ENCODE measurements at places on chromosomes 4 and X. TPM values are rescaled to one million over a fixed set of nuclear protein-coding genes. Genes with fewer than 3 reads are reported as not detected.

The RHOXF2 gene
- total RNA-seq = not detected

GRCh38 chr4:848803-849477, 23.0 kb upstream of the CPLX1 start:
- no peak for DNase-seq

GRCh38 chrX:39640866-39641265, 456.9 kb downstream of the BCOR start:
- no peak for DNase-seq

DNA sequence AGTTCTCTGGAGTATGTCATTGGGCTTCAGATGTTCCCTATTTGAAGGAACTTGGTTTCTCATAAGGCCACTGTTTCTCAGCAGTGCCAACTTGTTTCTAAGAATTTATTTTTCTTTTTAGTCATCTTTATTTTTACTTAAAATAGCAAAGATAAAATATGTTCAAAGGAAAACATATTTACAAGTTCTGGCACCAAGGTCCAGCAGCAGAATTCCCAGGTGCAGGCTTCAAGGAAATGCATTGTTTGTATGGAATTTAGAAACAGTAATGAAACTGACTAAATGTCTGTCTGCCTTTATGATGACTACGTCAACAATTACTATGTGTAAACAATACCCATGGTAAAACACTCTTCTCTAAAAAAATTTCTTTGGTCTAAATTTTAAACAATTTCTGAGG, 109.6 kb downstream of the IL15 start:
- no peak for DNase-seq

The UGT2B11 gene
- total RNA-seq = 0.93 TPM

GRCh38 chr4:126369076-126369475, 1054.3 kb downstream of the FAT4 start:
- no peak for DNase-seq

The HSFX2 gene
- not detected for total RNA-seq

GRCh38 chr4:109952612-109953011, 39.9 kb downstream of the EGF start:
- DNase-seq = no peak

- no peak for DNase-seq
Observed at GRCh38 chr4:114296126-114296525, 302.5 kb upstream of the UGT8 start.

GRCh38 chr4:14364953-14365536, 637.2 kb upstream of the CPEB2 start:
- DNase-seq = no peak

The SOX3 gene
- 21.7 TPM for total RNA-seq

GRCh38 chr4:36330796-36331195, 49.4 kb downstream of the DTHD1 start:
- DNase-seq = no peak

The RHOXF2B gene
- not detected for total RNA-seq

- DNase-seq = no peak
Observed at GRCh38 chr4:107278791-107279483, 242.8 kb upstream of the DKK2 start.

The CSAG1 gene
- not detected for total RNA-seq

- DNase-seq = no peak
Observed at GRCh38 chr4:177938226-177938625, 496.0 kb upstream of the AGA start.

The SERPINA7 gene
- not detected for total RNA-seq

DNA sequence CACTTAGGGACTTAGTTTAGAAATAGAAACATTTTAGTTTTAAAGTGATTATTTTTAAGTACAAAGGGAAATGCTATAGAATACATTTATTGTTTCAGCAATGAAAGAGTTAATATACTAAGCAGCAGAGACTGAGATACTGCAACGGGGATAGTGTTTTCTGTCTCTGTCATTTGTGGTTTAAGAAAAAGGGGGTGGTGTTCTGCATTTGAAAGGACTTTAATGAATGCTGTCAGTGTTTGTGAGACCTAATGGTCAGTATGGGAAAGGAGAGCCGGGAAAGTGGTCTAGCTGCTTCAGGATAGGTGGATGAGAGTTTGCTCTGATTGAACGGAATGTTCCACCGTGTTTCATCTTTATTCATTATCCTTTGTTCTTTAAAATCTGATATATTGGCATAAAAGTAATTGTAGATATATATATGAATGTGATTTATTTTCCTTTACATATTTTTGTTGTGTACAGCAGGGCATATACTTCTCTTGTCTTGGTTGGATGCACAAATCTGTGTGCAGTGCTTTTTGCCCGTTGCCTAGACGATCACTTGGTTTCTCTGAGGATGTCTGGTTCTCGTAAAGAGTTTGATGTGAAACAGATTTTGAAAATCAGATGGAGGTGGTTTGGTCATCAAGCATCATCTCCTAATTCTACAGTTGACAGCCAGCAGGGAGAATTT, at the start of gene KLHL5:
TSS of gene KLHL5 (plus strand) at position 139 of the 676 bp plus-strand sequence. CDS start at position 560, 421 bp downstream.
- no peak for DNase-seq

DNA sequence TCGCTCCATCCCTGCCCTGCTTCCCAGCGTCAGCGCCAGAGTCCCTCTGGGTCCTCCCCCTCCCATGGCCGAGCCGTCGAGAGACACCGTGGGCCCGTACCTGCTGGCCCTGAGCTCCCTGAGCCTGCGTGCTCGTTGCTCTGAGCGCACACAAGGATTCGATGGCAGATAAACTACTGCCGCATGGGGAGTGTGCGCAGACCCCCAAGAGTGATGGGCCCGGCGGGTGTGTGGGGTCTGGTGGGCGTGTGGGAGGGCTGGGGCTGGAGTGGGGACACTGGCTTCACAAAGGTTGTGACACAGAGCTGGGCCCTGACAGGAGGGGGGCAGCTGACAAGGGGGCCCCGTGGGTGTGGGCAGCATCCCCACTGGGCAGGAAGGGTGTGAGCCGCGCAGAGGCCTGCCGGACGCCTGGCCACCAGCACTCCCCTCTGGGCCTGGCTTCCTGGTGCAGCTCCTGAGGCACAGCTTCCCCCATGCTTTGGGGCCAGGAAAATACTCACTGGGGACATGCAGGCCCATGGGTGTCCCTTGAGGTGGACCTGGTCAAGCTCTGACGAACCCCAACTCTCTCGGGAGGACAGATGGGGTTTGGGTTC, 4.8 kb upstream of the RGS12 start:
- DNase-seq = no peak

The ADGRL3 gene
- total RNA-seq = 5.6 TPM

- peak; percentile 59 for DNase-seq
Observed at GRCh38 chrX:20530406-20530921, 263.8 kb upstream of the RPS6KA3 start.

DNA sequence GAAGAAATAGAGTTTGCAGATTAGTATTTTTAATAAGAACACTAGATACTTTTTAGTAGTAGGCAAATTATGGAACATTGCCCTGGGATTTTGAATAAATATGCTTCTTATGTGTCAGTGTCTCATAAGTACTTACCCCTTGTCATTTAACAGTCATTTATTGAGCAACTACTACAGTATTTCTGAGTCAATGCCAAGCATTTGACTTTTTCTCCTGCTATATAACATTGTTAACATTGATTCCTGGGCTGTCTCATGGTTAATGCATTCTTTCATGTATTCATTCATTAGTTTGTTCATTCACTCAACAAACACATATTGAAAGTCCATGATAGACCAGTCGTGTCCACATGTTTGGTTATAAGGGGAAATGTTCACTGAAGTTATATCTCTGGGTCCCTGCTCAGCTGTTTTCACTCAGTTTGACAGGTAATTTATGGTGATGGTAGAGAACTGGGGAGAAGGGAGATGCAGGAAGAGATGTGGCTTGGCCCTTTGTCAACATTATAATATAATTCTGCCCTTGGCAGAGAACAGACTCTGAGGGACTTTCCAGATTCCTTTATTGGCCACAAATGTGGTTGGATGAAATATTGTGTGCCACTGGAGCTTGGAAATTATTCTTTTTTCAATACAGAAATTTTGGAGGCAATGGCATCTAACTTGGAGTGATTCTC, 49.8 kb downstream of the OSTC start:
- no peak for DNase-seq

DNA sequence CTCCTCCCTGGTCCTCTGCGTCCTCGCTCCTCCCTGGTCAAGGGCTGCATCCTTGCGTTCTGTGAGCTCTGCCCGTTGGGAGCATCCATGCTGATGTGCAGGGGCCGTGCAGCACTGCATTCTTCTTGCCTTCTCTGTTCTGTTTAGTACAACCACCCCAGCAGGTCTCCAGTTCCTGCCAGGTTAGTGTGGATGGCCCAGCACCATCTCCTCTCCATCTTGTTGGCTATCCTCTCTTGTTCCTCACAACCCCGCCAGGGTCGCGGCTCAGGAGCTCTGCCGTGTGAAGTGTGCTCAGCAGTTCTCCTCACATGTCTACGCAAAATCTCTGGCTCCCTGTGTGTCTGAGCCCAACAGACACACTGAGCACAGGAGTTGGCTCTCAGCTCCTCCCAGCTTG, 10.4 kb upstream of the MAEA start:
- no peak for DNase-seq

GRCh38 chr4:145545538-145546174, 64.0 kb downstream of the SMAD1 start:
- DNase-seq = no peak

The UNC5C gene
- 43.8 TPM for total RNA-seq

The ASIC5 gene
- not detected for total RNA-seq

DNA sequence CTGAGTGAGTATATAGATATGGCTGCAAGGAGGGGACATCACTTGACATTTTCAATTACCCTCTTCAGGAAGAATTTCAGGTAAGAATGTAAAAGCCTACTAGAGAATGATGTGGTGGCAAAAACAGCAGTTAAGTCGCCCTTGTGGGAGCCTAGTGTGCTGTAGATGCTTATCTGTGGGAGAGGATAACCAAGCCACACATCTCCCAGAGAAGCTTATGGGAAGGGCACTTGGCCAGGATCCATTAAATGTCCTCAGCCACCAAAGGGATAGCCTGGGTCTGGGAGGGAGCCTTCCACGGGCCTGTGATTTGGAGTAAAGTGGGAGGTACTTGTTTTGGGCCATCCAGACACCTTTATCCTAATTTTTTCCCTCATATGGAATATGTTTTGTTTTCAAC, 41.3 kb upstream of the BCLAF3 start:
- no peak for DNase-seq

The KCND1 gene
- total RNA-seq = 8.2 TPM

Measured in progenitor cell of endocrine pancreas (in vitro differentiated cells).